ENCODE measurements at places on chromosomes 1 and 21.

GRCh38 chr1:229862017-229862774, 204.8 kb upstream of the GALNT2 start:
- no peak for DNase-seq

DNA sequence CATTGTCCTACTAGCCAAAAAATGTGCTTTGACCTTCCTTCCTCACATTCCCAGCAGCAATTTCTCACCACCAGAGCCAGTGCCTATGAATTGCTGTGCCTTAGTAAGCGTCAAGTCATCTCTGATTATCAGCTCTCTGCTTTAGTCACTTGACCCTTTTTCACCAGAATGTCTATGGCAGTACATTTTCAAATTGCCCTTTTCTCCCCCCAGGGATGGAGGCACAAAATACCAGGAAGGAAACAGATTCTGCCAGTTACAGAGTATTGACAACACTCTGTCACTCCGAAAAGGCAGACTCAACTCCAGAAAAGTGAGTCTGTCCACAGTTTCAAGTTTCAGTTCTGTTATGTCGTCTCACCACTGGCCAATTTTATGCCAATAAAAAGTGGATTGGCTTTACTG, 167.4 kb downstream of the TNFSF18 start:
- DNase-seq, result no peak

DNA sequence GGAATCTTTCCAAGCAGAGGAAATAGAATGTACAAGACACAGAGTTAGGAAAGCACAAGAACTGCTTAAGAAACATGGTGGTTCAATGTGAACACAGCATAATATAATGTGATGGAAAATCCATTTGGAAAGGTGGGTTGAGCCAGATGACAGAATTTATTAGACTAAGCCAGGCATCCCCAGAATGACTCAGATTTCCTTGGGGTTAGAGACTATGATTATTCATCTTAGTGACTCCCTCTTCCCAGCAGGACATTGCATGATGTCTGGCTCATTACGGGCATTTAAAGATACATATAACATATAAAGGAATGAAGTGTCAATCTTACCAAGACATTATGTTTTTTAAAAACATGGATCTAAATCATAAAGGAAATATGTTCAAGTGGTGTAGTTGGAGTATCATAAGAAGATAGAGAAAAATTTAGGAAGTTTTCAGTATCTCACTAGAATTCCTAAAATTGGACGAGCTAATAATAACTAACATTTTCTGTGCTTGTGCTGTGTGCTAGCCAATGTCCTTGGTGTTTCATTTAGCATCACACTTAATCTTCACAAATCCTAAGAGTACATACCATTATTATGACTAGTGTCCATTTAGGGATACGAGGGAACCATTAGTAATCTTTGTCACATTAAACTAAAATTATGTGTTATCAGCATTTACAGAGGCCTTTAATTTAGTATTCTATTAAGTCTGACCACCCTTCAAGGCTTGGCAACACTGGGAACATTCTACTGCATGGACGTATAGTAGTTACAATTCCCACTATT, 41.0 kb upstream of the ST6GALNAC5 start:
- DNase-seq, result no peak

- DNase-seq, result no peak
Measured at GRCh38 chr1:26281091-26281958, 1.4 kb downstream of the SH3BGRL3 start.

- no peak for DNase-seq
Measured at GRCh38 chr1:196856053-196856452, 31.8 kb upstream of the CFHR4 start.

DNA sequence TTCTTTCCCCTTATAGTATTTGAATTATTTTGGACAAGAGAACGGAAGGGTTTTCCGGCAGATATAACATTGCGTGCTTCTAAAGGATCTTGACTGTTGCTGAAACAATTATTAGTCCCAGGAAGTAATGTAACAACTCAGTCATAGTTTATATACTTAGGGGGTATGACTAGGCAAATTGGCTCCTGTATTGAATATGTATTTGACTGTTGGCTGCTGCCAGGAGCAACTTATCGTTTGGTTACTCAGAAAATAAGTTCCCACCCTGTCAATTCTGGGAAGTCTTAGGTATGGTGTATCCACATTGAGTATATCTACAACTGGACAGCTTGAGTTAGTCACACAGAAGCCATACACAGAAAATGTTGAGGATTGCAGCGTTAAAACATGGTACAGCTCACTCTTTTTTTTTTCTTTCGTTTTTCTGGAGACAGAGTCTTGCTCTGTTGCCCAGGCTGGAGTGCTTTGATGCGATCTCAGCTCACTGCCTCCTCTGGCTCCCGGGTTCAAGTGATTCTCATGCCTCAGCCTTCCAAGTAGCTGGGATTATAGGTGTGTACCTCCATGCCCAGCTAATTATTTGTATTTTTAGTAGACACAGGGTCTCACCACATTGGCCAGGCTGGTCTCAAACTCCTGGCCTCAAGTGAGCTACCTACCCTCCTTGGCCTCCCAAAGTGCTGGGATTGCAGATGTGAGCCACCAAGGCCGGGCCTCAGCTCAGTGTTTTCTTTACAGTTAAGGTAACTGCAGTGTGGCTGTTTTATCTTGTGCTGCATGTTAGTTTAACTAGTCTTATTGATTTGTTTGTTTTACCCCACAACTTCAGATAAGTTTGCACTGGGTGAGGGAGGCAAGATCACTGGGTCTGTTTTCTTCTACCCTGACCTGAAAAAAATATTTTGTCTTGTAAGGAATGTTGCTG, 10.2 kb downstream of the SMAP2 start:
- DNase-seq, result no peak

GRCh38 chr1:156707417-156708217, 2.2 kb upstream of the CRABP2 start:
- DNase-seq, result no peak

DNA sequence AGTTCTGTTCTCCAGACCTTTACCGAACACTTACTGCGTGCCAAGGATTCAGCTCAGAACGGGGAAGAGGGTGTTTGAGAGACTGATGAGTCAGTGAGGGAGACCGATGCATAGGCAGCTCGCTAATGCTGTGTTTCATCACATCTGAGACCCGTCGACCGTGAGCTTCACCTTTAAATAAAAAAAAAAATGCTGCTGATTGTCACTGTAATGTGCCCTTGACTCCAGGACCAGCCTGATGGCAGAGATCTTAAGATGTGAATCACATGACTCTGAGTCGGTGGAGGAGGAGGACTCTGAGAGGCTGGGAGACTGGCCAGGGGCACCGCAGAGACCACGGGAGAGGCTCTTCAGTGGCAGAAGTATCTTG, 28.8 kb downstream of the SPSB1 start:
- DNase-seq, result no peak

- DNase-seq, result no peak
Measured at GRCh38 chr1:92536980-92537884, 50.5 kb upstream of the GFI1 start.

- no peak for DNase-seq
Measured at GRCh38 chr21:44710294-44710665, 1.1 kb downstream of the TSPEAR start.

- DNase-seq, result peak; percentile 31
Measured at GRCh38 chr1:38489844-38490270, 369.7 kb downstream of the RRAGC start.
